ENCODE measurements at places on chromosomes 3 and 15.

- DNase-seq = no peak
These were observed 42.3 kb downstream of the ADCY5 start for GRCh38 chr3:123406598-123406997.

DNA sequence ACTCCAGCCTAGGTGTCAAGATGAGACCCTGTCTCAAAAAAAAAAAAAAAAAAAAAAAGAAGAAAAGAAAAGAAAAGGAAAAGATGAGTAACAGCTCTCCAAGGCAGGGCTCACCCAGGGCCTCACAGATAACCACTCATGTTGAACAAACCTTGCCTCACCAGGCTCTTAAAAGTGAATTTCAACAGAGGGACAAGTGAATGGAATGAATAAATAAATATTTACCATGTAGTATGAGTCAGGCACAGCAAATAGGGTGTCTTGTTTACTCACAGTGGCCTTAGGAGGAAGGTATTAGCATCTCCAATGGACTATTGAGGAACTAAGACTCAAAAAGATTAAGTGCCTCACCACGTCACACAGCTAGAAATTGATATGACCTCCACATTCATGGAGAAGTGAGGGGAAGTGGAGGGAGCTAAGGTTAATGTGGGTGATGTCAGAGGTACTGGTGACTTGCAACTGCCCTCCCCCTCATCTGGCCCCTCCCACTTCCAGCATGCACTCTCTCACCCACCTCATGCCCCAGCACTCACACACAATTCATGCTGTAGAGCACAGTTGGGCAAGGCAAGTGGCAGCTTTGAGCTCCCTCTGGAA lies 255.5 kb downstream of the UACA start:
- peak; percentile 73 for DNase-seq

GRCh38 chr15:94366781-94367180 lies 135.4 kb downstream of the MCTP2 start:
- no peak for DNase-seq

GRCh38 chr3:152241142-152242017 lies 27.3 kb upstream of the MBNL1 start:
- peak; percentile 54 for DNase-seq

DNA sequence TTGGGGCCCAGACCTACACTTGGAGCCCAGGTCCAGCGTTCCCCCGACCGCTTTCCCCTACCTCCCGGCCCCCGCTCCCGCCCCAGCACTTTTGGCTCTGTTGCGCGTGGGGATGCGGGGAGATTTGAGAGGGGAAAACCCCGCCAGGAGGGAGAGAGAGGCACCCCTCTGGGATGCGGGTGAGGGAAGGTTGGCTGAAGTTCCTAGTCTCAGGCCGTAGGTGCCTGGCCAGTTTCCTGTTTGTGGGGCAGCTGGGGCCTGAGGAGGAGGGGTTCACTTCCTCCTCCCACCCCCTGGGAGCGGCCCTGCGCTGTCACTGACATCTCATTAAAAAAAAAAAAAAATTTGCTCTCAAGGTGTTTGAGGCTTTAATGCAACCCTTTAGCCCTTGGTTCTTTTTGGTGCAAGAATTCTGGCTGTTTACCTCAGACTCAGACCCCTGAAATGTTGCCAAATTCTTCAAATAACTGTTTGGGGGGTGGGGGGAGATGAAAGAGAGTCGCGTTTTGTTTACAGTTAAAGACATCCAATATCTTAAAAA lies 2.6 kb downstream of the FAM43A start:
- peak; percentile 62 for DNase-seq

All from choroid plexus epithelial cell (primary cell).